ENCODE measurements at places on chromosomes 12 and 14.

- DNase-seq = peak; percentile 44
Observed at GRCh38 chr12:122891661-122892525, 4.0 kb downstream of the VPS37B start.

- DNase-seq = no peak
Observed at GRCh38 chr14:63672417-63673180, 30.9 kb upstream of the WDR89 start.

DNA sequence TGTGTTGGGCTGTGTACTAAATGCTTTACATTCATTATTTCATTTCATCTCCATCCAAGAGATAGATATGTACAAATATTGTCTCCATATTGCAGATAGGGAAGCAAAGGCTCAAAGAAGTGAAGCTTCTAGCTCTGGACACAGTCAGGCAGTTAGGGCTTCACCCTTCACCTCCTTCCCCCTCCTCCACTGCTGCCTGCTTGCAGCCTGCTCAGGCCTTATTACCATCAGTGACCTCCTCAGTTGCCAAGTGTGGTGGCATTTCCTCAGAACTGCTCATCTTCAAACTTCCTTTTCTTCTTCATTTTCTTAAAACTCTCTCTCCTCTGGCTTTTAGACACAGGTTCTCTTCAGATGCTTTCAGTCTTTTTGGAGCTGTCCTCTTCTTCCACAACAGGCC, 4.7 kb upstream of the GPATCH2L start:
- no peak for DNase-seq

DNA sequence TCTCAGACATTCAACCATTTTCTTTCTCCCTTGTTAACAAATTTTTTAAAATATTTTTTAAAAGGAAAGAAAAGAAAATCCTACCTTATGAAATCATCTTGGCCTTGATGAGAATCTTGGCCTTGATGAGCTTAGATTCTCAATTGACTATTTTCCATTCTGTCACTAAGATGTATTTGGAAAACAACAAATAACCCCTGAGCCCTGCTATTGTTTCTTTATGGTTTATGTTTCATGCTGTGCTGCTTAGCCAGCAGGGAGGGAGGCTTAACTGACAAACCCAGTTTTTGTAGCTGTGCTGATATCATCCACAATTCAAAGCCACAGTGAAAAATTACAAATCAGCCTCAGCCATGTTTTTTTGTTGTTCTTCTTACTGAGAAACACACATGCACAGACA, 404.1 kb downstream of the RAD51B start:
- DNase-seq = no peak

DNA sequence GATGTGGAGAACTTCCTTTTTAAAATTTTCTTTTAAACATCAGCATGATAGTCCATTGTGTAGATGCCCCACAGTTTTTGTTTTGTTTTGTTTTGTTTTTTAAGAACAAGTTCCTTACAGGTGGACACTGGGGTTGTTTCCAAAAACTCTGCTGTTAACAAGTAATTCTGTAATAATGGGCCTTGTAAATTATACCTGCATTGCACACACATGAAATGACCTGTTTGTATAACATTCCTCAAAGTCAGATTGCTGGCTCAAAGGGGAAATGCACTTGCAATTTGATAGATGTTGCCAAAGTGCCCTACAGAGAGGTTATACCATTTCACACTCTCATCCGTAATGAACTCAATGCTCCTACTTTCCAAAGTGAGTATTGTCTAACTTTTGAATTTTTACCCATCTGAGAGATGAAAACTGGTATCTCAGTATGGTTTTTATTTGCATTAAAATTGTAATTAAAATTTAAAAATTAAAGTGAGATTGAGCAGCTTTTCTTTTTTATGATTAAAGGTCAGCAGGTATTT, 89.2 kb downstream of the SPPL3 start:
- DNase-seq = no peak

DNA sequence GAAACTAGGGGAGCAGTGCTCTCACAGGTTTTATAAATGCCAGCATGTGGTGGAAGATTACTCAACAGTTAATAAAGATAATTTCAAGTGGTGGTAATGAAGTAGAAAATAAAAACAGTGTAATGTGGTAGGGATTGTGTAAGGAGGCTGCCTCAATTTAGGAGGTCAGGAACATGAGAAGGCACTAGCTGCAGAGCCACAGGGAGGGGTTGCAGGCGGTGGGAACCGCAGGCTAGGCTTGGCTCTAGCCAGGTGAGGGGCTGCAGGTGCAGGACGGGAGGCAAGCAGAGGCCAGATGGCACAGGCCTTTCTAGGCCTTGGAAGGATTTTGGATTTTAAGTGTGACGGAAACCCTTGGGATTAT, 768 bp downstream of the METTL25 start:
- DNase-seq = no peak

DNA sequence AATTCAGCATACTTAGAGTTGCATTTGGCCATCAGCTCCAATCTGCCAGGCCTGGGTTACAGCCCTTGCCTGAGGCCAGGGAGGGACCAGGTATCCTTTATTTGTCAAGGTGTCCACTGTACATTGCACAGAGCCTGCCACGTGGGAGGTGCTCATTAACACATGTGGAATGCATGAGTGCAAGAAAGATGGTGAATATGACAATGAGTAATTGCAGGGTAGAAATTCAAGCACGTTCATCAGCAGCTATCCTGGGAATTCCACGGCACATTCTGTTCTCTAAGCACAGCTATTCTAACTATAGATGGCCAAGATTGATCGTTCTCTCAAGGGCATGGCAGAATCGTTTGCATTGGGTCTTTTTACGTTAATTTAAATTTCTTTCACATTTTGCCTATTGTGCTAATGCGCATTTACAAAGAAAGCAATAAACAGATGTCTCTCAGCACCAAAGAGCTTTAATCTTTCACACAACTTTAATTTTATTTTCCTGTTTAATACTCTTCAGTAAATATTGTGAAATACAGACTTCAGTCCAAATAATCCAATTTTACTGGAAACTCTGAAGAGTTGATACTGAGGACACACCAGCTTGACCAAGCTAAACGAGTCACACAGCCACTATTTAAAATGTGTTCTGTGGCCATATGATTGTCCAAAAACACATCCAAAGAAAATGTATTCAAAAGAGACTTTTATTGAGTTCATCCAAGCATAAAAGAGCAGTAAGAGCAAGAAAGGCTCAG, 1025.7 kb upstream of the TMEM132C start:
- DNase-seq = no peak

DNA sequence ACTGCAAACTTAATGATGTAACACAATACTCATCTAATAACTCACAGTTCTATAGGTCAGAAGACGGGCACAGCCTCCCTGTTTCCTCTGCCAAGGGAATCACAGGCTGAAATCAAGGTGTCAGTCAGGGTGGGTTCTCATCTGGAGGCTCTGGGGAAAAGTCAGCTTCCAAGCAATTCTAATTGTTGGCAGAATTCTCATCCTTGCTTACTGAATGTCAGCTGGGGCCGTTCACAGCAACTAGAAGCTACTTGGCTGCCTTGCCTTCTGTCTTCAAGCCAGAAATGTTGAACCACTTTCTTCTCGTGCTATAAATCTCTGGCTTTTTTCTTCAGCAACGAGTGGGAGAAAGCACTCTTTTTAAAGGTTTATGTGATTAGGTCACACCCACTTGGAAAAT, 80.1 kb upstream of the PDZRN4 start:
- no peak for DNase-seq

- DNase-seq = peak; percentile 11
Observed at GRCh38 chr14:65704437-65704836, 291.9 kb downstream of the FUT8 start.

- no peak for DNase-seq
Observed at GRCh38 chr12:53065470-53065869, 13.7 kb downstream of the SPRYD3 start.

DNA sequence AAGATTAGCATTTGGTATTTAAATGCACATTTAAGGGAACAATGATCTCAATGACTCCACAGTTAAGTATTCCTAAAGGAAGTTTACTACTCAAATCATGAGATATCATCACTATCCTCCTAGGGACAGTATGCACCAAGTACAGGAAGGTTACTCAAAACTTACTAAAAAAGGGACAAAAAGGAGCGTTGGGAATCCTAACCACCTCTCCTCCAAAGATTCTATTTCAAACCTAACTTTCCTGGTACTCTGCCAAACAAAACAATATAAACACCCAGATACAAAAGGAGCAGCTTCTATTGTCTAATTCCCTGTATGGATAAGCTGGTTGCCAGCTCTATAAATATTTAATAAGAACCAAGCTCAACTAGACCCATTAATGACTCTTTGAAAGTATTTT, 377.7 kb downstream of the NUAK1 start:
- DNase-seq = no peak

GRCh38 chr12:25556153-25556552, 3.1 kb upstream of the LMNTD1 start:
- no peak for DNase-seq

- peak; percentile 38 for DNase-seq
Observed at GRCh38 chr14:88613552-88614010, 50.7 kb downstream of the ZC3H14 start.

DNA sequence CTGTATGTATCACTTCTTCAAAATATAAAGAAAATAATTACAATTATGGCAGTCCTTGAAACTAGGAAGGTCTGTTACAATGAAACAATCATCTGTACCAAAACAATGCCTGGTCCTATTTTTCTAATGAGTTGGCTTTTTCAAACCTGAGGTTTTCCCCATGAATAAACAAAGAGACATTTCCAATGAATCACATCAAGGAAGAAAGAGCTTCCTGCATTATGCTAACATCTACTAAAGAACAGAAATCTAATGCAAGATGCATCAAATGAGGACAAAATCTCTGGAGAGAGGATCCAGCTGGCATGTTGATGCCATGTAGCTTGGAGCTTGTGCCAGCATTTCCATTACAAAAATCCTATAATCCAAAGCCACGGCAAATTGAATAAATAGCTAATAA, 29.3 kb downstream of the NIN start:
- DNase-seq = peak; percentile 12

GRCh38 chr12:12684375-12685106, 11.4 kb downstream of the GPR19 start:
- DNase-seq = peak; percentile 37

DNA sequence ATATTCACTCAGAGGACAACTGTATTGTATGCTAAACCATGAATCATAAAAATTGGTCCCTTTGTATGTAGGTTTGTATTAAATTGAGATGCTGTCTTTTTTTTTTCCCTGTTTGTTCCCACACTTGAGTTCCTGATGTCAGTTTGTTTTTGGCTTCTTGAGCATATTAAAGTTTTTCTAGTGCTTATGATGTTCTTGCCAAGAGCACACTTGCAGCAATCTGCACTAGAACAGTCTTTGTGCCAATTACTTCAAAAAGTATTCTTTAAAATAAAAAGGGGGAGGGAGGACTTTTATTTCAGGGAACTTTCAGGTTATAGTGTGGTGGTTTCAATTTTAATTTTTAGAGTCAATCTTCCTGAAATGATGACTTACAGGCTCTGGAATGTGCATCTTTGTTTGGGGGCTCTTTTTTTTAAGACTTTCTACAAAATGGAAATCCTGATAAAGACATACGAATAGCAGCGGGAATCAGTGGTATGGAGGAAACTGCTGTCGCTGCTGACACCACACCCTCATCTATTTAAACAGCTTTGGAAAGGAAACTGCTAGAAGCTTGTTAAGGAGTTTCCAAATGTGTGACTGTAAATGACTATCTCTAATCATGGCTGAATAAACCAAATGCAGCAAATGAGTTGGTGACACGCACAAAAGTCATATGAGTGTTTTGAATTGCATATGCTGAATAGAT, 188.6 kb downstream of the EGLN3 start:
- no peak for DNase-seq

- peak; percentile 76 for DNase-seq
Observed at GRCh38 chr14:105430565-105430964, 10.9 kb downstream of the MTA1 start.

- DNase-seq = no peak
Observed at GRCh38 chr12:54879150-54879549, 24.8 kb downstream of the MUCL1 start.

DNA sequence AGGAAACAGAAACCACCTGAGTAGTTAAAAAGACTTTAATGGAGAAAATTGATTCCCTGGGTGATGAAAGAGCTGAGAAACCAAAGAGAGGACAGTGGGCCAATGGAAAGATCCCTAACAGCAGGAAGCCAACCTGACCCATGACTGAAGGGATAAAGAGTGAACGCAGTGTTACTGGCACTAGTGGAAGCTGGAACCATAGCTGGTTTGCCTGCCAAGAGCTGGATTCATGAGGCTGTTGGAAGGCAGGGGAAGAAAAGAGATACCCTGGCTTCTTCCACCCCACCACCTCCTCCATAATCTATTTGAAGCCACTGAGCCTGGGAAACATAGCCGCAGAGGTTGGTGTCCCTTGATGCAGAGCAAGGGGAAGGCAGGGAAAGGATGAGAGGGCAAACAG, 125.5 kb upstream of the PRKD1 start:
- DNase-seq = no peak

- no peak for DNase-seq
Observed at GRCh38 chr14:77570706-77571268, 45.6 kb downstream of the SPTLC2 start.

DNA sequence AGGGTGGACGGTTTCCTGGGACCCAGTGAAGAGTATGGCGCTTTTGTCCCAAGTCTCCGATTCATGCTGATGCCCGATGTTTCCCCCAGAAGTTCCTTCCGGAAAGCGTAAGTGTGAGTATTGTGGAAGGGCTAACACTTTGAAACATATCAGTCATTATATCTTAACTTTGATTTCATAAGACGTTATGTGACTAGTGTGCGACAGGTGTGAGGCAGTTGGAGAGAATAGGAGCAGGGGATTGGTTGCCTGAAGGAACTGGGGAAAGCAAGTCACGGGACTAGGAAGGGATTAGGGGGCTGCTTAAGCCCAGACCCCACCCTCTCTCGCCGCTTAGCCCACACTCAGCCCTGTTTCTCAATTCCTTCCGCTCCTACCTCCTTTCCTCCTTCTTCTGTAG, 154.9 kb downstream of the CHST11 start:
- DNase-seq = no peak

DNA sequence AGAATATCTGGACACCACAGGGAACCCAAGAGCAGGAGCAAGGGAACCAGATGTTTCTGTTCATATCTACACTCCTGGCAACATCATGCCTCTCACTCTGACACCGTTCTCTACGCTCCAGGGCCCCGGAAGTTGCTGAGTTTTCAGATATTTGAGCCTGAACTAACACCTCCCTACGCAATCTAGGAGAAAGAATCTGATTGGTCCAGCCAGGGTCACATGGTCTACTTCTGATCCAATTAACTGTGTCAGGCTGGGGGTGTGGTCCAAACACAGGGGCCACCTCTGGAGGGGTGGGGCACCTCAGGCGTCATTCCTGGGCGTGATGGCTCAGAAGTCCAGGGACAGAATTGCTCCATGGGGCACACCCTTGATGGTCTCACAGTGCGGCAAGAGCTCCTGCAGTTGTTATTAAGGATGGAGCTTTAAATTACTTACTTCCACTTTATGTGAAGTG, 165.5 kb downstream of the PTPN11 start:
- DNase-seq = no peak

- DNase-seq = no peak
Observed at GRCh38 chr12:49505672-49506071, 33.2 kb upstream of the KCNH3 start.

DNA sequence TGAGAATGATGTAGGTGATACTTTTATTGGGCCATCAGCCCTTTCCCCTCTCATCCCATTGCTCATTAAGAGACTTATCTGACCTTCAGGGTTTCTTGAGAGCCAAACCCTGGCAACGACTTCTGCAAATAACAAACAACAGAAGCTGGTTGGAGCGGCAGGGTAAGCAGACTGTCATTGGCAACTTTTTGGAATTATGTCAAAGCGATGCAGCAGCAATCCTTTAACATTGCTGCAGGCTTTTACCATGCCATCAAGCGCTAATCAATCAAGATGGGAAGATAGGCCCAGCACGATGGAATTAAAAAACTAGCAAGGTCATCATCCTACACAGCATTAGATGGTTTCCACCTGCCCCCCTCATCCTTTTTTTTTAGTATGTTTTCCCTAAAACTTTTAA, 406.1 kb upstream of the PDE3A start:
- no peak for DNase-seq
